Hippocampal formation (tissue), 2 donors: ENCODE measurements at places on chromosomes 11 and 22.

DNA sequence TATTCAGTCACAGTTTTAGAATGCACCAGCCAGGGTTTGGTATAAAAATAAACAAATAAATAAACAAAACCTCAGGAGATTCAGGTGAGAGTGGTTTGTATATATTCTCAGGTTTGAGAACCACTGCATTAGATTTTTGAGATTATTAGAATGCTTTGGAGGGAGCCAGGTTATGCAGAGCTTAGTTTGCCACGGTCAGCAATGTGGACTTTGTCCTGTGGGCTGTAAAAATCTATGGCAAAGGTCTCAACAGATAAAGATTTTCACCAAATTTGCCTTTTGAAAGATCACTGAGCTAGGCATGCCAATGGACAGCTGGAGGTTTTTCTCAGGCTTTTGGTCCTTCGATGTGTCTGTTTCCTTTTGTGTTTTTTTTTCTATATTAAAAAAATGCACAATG is 650.1 kb upstream of the RAG2 start:
- no peak for DNase-seq

DNA sequence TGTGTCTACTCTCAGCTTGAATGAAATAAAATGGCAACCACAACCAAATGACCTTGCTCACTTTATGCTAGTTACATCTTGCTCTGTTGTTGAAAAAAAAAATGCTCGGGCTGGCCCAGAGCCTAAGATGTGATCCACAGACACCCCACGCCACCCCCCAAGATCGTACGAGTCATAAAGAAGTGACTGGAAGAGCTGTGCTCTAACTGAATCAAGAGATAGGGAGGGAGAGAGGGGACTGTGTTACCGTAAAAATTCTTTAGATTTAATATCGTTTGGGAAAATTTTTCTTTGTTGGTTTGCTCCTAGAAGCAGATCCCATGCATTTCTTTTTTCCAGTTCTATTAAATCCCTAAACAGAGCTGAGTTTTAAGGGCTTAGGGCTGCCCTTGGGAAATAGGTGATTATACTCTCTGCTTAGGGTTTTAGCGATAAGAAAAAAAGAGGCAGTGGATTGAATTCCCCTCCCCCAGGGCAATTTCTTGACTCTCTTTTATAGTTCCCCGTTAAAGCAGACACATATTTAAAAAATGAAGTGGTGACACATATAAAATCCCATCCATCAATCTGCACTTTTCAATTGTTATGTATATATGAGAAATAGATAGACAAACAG is 14.5 kb downstream of the MAML2 start:
- no peak for DNase-seq

DNA sequence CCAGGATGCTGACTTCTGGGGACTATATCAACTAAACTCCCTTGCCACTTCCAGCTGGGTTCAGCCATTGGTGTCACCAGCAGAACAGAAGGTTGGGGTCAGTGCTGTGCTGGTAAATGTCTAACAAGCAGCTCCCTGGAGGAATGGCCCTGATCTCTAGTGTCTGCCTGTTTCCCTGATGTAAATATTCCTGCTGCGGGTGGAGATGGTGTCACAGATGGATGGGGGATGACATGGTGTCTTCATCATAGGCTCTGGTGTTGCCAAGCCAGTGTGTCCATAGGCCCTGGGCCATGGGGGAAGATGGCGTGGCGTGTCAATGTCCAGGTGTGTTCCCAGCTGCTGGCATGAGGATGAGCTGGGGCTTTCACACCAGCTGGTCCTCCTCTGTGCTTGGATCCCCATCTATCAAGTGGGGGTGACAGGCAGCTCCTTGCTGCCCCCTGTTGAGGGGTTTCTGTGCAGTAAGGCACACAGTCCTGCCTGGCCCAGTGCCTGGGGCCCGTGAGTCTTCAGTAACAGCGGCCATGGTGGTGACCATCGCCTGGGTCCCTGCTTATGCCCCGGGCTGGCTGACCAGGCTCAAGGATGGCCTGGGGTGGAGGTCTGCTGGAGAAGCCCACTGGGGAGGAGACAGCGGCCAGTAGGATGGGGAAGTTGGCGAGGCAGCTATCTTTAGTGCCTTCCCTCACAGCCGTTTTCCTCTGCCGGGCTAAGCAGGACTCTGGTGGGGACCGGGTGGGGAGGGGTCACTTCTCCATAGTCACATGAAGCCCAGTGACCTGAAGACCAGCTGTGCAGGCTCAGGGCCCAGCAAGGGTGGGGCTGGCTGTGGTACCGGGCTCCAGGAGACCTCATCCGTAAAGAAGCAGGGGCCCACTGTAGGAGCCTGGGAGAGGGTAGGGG is 12.7 kb downstream of the RPL3 start:
- peak; percentile 30 for DNase-seq

DNA sequence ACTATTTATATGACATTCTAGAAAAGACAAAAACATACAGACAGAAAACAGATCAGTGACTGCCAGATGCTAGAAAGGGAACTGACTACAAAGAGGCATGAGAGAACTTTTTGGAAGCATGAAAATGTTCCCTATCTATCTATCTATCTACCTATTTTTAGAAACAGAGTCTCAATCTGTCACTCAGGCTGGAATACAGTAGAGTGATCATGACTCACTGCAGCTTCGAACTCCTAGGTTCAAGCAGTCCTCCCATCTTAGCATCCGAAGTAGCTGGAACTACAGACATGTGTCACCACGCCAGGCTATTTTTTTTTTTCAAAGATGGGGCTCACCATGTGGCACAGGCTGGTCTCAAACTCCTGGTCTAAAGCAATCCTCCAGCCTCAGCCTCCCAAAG is 6.9 kb downstream of the SBF2 start:
- no peak for DNase-seq

- DNase-seq: peak; percentile 80
Measured at GRCh38 chr22:46054091-46055073, 77.4 kb upstream of the WNT7B start.

DNA sequence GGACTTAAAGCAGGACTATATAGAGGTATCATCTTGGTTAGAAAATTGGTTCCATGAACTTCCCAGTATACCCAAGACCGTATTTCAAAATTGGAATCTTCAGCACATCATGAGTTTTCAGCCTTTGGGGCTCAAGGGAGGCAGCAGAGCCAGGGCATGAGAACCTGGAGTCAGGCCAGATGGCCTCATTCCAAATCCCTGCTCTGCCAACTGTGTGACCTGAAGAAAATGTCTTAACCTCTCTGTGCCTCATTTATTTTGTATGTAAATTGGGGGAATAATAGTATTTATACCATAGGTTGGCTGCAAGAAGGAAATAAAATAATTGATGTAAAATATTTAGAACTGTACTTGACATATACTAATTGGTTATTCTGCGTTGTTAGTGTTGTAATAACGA is 987.6 kb downstream of the TBC1D22A start:
- no peak for DNase-seq

- no peak for DNase-seq
Measured at GRCh38 chr11:1839204-1839923, 583 bp downstream of the TNNI2 start.

GRCh38 chr22:22655452-22656290 is 11.3 kb downstream of the GGTLC2 start:
- no peak for DNase-seq
